BE2C (cell line): ENCODE measurements at places on chromosomes 6 and 20.

GRCh38 chr6:98241630-98242029, 592.7 kb upstream of the POU3F2 start:
- no peak for DNase-seq

DNA sequence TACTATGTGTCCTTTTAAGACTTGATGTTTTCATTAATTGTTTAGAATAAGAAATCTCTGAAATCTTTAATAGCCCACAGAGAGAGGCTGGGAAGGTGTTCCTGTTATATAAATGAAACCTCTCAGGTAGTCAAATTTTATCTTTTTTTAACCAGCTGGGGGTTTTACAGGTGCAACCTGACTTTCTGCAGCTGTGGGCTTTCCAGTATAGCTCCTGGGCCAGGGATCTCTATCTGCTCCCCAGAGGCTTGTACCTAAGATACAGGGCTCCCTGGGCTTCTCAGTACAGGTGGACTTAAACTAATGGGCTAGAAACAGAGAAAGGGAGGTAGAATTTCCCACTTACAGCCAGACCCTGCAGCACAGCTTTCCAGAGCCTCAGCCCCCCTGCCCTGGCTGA, 49.4 kb downstream of the HLA-C start:
- no peak for DNase-seq

DNA sequence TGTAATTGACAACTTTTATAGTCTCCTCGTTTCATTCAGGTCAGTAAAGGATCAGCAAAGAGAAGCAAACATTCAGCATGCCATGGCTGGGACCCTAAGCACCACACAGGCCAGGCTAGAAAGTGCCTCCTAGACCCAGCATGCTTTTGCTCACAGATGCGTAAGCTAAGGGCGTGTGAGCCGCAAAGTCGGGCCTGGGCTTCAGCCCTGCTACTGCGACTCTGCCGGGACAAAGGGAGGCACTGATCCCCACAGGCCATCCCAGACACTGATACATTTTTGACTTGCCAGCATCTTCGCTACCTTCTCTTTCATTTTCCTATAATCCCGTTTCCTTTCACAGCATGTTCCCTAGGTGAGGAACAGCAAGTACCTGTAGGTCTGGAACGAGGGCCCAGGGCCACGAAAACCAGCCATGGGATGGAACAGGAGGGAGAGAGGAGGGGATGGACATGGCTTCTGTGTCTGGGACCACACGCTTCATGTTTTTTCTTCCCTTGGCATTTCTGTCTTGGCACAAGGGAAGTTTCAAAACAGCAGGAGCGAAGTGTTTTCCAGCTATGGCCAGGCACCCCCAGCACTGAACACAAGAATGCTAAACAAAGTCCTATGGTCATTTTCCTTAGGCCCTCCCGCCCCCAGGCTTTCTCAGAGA, 42.6 kb downstream of the IRF4 start:
- DNase-seq: no peak

DNA sequence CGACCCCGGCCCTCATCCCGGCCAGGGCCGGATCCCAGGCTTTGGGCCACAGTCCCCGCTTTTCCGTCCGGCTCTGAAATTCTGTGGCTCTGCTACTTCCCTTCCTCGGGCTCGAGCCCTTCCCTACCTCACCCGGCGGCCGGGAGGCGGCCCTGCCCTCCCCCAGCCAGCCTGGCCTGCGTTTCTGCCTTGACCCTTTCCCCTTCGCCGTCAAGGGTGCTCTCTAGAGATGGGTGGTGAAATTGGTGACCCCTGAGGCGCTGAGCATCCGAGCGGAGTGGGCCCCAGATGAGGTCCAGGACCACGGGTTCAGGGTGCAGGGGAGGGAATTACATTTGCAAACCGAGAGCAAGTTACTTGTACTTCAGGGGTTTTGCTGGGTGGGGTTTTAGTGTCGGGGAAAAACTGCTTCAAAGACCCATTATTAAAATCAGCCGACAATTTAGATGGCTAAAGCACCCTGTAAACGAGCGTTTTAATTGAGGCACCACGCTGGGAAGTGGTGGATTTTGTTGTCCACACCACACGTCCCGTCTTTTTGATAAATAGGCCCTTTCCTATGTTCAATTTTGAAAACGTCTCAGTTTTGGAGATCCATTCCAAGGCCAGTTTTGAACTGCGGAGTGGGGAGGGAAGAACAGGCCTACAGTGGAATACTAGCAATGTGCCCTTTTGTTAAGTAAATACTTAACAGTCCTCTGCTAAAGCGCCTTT, 9.9 kb downstream of the TFAP2A start:
- no peak for DNase-seq

DNA sequence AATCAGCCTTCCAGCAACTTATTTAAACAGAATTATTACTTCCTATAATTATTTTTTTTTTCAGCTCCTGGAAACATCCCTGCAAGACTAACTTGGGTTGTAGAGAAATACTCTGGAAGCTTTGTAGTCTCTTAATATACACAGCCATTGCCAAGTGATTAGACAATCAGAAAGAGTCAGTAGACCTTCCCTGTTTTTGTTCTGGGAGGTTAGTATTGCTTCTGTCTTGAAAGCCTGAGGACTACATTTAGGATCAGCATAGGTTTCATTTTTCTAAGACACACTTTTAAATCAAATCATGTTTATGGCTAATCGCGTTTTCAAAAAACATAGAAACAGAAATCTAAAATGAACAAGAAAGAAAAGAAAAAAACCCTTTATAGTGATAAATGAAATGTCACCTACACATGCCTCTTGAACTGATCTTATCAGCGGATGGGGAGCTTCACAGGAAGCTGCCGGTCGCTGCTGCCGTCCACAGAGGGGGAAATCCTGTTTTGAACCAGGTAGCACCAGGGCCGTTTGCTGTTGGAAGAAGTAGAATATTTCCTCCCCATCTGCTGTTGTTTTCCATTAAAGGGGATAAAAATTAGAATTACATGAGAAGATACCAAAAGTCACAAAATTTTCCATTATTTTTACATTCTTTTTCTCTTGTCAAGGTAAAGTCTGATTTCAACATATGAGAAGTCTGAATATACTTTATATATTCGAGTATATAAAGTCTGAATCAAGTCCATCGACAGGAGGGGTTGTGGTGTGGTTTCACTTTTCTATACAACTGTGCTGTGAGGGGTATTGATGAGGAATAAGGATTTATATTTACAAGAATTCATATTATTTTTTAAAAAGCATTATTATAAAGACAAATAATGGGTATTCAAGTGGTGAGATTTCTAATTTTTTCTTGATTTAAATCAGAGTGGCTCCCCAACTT, 94.6 kb downstream of the ARMC2 start:
- DNase-seq: peak; percentile 29

- no peak for DNase-seq
Measured at GRCh38 chr6:135411339-135411738, 86.2 kb downstream of the AHI1 start.

- DNase-seq: no peak
Measured at GRCh38 chr20:64233725-64234124, 21.8 kb upstream of the PCMTD2 start.

GRCh38 chr6:104466306-104466705, 393.4 kb downstream of the HACE1 start:
- no peak for DNase-seq

DNA sequence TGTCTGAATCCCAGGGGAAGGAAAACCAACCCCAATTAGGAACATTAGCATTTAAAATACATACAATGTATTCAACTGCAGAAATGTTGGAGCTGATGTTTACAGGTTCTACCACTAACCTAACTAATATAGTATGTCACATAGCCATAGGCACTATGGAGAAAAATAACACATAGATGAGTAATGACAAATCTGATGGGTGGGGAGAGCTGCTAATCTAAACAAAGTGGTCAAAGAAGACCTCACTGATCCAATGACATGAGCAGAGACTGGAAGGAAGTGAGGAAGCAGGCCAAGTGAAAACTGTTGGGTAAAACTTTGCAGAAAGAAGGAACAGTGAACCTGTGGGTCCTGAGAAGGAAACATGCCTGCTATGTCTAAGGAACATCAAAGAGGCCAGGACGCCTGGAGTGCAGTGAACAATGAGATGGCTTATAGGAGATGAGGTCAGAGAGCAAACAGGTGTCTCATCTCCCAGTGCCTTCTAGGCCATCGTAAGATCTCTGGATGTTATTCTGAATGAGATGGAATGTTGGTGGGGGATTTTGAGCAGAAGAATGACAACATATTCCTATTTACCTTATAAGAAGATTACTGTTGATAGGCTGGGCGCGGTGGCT, 135.7 kb downstream of the ALDH8A1 start:
- no peak for DNase-seq

- no peak for DNase-seq
Measured at GRCh38 chr6:147063469-147064031, 140.7 kb upstream of the STXBP5 start.

DNA sequence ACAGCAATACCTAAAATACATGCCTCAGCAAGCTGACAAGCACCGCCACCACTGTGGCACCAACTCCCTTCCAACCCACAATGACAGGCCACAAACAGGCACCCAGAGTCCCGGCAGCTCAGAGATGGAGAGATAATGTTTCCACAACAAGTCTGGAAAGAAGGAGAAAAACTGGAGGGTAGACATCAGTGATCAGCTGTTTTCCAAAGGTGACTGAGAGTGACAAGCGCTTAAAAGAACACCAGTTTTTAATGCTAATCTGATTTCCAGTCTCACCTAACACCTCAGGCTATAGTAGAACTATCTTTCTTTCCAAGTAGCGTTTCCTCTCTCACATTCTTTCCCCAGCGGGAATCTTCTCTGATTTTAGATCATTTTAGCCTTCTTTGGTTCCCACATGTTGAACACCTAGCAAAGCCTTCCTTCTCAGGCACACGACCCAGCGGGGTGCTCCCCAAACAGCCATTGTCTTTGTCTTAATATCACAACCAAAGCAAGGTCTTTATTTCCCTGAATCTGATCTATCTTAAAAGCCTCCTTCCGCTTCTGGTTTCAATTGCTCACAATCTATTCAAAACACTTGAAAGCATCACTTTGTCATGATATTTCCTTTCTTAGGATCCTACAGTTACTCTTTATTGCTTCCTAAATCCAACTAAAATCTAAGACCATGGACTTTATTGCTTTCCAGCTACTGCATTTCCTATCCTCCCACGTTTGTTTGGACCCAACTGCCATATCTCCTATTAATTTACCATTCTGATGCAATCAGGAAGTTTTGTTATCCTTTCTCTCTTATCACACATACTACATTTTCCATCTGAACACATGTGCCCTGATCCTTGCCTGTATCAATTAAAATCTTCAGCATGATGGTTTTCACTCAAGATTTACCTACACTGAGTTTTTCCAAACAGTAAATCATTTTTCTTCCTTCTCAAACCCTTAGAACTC, 282.7 kb downstream of the ADGB start:
- DNase-seq: peak; percentile 58

DNA sequence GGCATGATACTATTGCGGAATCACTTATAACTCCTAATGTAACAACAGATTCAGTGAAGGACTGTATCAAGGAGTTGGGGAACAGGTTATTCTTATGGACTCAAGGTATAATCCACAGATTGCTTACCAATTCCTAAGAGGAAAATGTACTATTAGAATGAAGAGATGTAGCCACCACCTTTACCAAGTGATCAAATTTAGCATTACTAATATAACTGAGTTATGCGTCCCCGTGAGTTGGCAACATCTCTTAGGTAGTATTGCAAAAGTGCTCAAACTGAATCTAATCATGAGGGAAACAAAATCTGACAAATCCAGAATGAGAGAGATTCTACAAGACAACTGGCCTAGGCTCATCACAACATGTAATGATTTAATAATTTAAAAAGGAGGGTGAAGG, 777 bp upstream of the SNRNP48 start:
- DNase-seq: no peak

GRCh38 chr20:8489094-8489883, 357.2 kb downstream of the PLCB1 start:
- DNase-seq: no peak

GRCh38 chr20:37295001-37295400, 5.5 kb downstream of the MANBAL start:
- no peak for DNase-seq

DNA sequence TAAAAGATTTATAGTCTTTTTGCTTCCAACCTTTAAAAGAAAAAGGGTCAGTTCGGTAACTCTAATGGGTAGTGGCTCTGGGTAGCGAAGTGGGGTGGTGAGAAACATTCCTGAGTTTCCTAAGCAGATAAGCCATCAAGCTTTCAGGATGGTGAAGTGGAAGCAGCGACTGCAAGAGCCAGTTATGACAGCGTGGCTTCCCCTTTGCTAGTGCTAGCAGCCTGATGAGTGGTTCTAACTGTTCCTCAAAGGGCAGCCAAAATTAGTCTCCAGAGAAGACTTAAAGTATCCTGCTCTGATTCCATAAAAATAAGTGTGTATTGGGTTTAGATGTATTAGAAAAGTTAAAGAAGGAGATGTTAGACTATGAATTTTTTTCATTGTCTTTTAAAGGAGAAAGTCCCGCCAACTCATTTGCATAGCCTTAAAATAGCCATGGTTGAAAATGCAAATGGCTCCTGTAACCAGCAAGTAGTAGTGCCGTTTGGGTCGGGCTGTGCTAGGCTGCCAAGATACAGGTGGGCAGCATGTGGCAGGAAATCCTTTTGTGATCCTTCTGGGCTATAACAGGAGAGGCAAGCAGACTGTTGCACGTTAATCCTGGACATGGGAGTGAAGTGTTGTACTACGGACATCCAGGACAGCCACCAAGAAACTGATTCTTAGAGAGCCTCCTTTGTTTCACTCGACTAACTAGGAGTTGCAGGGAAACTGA, 18.0 kb downstream of the ELOVL2 start:
- no peak for DNase-seq

DNA sequence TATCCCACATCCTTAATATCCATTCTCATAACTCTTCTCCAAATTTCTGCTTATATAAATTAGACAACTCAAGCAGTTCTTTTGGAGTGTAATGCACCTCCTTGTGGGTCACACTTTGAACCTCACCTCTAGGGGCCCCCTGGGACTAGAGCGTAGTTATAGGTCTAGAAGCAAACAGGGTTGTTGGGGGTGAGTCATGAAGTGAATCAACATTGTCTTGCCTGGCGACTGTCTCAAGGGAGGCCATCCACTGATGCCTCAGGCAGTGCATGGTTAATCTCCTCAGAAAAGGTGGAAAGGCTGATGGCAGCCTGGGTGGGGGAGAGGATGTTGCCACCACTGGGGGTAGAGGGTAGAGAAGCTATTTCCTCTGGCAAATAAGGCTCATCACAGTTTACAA, 129.1 kb downstream of the TNFRSF21 start:
- DNase-seq: peak; percentile 70

DNA sequence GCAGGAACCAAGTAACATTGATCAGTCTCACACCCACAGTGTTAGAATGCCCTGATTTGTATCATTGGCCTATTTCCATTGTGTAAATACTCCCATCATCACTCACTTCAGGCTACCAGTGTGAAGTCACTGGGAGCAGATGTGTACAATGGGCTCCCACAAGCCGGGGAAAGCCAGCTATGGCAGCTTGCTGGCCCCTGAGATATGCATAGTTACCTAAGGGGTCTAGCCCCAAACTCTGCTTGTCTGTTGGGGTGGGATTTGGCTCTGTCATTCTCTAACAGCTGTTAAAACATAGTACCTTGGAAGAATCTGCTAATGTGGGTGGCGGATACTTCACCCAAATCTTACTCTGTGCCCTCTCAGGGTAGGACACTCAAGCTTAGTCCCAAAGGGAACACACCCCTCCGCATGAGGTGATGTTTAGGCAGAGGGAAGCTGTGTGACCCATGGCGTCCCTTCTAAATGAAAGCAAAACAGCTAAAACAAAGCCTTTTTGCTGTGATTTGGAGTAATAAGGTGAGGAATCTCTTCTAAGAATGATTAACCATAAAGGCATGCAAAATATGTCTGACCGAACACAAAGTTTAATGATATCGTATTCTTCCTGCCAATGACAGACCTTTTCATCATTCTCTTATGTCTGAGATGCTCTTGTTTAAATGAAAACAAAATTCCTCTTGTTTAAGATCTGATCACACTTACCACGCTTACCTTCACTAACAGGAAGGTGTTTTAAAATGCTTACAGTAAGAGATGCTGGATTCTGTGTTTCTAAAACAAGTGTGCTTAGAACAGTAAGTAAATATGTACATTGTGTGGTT, 45.9 kb upstream of the PXDC1 start:
- no peak for DNase-seq
